ENCODE measurements at places on chromosomes 16 and 17. TPM values are rescaled to one million over a fixed set of nuclear protein-coding genes. Genes with fewer than 3 reads are reported as not detected.

The EFCAB5 gene
- total RNA-seq: 1.1 TPM

DNA sequence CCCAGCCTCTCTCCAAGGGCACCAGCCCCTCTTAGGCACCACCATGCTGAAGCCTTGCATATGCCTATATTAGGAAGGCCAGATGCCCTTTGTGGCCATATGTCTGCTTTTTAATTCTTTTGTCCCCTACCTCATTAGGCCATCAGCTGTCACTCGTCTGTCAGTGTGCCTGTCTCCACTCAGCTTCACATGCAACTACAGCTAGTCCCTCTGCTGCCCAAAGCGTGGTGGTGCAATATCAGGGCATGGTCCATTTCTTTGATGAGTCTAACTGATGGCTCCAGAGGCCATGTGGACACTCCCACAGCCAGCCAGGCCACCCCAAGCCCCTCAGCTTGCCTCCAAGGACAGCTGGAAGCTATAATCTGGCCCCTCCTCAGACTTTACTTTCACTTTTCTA, 36.3 kb downstream of the MYO18A start:
- no peak for DNase-seq

GRCh38 chr17:49063652-49064051, 66.5 kb downstream of the IGF2BP1 start:
- DNase-seq: no peak

DNA sequence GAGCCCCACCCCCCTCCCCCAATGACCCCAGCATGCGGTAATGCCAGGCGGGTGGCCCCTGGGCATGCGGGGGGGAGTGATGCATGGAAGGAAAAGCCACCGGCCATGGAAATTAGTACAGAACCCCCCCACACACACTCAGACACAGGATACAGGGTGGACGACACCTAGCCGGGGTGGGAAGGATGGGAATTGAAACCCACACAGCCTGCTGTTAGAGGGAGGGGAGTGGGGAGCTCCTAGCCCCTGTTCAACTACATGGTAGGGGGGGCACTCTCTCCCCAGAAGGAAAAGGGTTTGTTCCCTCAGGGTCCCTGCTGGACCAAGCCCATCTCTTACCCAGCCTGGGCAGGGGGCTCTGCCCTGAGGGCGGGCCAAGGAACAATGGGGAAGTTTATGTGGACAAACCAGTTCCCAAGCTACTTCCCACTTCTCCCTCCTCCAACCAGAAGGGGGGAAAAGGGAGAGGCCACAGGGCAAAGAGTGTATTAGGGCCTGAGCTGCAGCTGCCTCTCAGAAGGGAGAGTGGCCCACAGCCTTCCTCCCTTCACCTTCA, 5.2 kb downstream of the TMUB2 start:
- DNase-seq: no peak

DNA sequence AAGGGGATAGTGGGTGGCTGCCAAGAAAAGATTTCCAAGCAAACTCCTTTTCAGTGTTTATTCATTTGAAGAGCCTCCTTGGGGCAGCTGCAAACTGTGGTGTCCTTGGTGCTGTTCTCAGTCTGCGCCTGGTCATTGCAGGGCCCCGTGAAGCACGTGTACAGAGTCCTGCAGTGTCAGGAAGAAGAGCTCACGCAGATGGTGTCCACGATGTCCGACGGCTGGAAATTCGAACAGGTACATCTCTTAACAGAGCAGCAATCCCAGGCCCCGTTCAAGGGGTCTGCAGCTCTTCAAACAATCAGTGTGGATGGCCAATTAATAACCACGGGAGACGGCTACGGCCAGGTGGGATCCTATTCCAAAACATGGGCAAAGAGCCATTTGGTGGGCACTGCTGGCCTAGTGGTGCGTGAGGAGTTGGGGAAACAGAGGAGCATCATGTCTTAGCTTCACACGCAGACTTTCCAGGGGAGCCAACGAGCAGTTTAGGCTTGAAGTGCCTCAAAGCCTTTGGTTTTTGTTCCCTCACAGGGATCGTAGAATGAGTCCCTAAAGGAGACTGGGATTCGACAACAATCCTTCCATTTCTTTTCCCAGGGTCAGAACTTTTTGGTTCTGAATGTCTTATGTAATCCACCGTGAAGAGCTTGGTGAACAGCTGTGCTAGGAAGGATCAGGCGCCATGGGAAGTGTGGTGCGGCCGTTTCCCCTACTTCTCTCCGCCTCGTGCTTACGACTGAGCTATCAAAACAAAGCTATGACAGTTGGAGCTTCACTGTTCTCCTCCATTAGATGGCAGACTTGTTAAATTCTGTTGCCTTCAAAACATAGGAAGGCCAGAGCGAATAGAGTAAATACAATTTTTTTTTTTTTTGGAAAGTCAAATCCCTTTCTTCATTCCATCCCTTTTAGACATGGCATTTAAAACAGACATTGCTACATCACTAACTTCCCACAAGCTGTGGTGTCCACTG, 12.6 kb downstream of the KCTD2 start:
- DNase-seq: no peak

GRCh38 chr17:13636951-13637350, 35.2 kb upstream of the HS3ST3A1 start:
- no peak for DNase-seq

DNA sequence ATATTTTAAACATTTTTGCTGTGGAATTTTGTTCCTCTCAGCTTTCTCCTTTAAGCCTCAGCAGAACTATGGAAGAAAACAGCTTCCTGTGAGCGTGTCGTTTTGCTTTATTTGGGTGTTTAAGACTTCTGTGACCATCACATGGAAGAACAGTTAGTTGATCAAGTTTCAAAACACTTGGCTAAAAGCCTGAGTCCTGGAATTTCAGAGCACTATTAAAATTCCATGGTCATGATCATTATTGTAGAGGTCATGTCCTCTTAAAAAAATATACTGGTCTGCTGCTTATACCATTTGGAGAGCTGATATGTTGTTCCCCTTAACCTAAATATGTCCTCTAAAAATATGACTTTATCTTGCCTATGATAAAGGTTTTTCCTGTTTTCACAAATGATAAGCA, 12.6 kb upstream of the CDR2 start:
- DNase-seq: no peak

The NHERF2 gene
- total RNA-seq: 0.76 TPM

GRCh38 chr16:88553739-88554138, 16.5 kb upstream of the ZC3H18 start:
- DNase-seq: no peak

The PSMC5 gene
- total RNA-seq: 90.3 TPM

DNA sequence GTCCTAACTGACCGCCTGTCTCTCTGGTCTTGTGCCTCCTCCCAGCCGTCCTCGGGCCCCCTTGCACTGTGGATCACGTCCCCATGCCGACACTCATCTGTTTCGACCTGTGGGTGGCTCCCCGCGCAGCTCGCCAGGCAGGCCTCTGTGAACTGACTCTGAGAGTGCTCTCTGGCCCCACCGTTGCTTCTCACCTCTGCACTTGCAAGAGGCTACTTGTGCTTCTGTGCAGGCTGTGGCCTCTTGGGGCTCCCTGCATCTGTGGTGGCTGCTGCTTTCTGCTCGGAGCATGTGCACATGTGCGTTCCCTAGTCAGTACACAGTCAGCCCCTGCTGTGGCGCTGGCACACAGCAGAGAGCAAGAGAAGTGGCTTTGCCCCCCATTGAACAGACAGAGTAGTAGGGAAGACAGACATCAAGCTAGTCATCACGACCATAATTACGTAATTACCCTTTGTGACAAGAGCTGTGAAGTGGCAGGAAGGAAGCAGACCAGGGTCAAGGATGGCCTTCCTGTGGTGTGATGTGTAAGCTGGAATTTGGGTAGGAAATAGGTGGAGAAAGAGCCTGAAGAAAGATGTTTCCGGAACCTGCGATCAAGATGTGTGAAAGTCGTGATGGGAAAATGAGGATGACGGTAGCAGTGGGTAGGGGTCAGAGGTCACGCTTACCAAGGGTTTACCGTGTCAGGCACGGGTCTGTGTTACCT, 256.0 kb upstream of the CACNG5 start:
- DNase-seq: no peak

DNA sequence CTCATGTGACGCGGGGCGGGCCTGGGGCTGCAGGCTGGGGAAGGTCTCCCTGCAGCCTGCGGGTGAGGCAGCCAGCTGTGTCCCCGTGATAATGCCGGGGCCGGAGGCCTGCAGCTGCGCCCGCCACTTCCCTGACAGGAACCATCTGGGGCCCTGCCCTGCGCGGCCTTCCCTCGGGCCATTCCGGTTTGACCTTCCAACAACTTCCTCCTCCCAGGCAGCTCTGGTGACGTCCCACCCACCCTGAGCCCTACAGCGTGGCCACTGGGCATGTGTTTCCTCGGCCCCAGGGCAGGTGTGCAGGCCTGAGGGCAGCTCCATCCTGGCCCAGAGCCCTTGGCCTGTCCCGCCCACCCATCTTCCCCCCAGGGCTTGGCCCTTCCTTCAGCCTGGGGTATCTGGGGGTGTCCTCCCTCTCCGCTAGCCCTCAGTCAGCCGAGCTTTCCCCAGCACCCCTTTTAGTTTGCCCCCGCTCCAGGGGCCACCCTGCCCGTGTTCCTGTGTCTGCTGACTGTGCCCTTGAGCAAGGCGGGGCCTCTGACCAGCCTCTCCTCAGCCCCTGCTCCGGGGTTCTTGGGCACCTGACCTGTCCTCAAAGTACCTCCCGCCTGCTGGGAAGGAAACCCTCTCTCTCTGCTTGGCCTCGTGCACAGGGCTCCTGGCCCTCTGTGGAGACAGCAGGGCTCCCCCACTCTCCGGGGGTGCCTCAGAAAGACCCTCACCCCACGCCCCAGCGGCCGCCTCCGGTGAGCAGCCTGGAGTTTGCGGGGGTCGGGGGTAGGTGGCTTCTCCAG, at the start of gene CBFA2T3:
Gene CBFA2T3 (minus strand): TSS at position 190 of the 794 bp plus-strand sequence. CDS start 400 bp downstream, outside the sequence.
- DNase-seq: no peak

The WNT9B gene
- total RNA-seq: not detected

DNA sequence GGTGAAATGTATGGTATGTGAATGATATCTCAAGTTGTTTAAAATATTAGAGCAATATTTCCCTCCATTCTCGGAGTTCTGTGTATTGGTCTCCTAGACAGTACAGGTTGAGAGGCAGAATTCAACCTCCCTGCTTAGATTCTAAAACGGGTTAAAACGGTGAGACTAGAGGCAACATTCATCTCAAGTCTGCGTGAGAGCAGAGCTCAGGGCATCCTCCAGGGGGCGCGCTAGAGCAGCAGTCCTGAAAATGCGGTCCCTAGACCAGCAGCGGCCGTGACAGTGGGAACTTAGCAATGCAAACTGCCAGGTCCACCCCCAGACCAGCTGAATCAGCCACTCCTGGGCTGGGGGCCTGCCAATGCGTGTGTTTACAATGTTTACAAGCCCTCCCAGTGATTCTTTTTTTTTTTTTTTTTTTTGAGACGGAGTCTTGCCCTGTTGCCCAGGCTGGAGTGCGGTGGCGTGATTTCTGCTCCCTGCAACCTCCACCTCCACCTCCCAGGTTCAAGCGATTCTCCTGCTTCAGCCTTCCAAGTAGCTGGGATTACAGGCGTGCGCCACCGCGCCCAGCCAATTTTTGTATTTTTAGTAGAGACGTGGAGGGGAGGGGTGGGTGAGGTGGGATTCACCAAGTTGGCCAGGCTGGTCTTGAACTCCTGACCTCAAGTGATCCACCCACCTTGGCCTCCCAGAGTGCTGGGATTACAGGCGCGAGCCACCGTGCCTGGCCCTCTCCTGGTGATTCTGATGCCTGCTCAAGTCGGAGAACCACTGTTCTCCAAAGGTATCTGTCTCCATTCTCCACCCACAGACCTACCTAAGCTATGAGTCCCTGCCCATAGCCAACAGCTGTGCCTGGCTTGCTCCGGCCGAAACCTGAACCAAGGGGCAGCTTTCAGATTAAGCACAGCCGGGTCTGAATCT, 24.2 kb downstream of the KLHL36 start:
- peak; percentile 80 for DNase-seq

- no peak for DNase-seq
These were observed 16.8 kb upstream of the USP43 start for GRCh38 chr17:9628509-9628908.

DNA sequence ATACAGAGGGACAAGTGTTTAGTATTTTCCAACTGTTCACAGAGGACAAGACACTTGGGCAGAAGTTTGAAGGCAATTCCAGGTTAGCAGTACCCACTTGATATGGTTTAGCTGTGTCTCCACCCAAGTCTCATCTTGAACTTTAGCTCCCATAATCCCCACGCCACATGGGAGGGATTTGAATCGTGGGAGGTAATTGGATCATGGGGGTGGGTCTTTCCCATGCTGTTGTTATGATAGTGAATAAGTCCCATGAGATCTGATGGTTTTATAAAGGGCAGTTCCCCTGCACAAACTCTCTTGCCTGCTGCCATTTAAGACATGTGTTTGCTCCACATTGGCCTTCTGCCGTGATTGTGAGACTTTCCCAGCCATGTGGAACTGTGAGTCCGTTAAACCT, 668.9 kb downstream of the MAF start:
- no peak for DNase-seq

The GNGT2 gene
- total RNA-seq: 3.7 TPM

DNA sequence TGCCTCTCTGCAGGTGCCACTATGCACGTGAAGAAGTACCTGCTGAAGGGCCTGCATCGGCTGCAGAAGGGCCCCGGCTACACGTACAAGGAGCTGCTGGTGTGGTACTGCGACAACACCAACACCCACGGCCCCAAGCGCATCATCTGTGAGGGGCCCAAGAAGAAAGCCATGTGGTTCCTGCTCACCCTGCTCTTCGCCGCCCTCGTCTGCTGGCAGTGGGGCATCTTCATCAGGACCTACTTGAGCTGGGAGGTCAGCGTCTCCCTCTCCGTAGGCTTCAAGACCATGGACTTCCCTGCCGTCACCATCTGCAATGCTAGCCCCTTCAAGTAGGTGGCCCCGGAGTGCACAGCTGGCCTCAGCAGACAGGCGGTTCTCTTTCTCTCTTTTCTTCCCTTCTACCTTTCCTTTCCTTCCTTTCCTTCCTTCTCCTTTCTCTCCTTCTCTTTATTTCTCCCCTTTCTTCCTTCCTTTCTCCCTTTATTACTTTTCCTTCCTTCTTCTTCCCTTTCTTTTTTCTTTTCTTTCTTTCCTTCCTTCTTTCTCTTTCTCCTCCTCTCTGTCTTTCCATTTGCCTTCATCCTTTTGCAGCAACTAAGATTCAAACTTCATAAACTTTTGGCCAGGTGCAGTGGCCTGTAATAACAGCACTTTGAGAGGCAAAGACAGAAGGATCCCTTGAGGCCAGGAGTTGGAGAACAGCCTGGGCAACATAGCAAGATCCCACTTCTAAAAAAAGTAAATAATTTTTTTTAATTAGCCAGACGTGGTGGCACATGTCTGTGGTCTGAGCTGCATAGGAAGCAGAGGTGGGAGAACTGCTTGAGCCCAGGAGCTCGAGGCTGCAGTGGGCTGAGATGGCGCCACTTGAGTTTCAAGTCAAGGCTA, 46.7 kb downstream of the SCNN1B start:
- DNase-seq: no peak

Data from CD8-positive, alpha-beta T cell (primary cell).